ENCODE measurements at places on chromosomes 2 and 18.

DNA sequence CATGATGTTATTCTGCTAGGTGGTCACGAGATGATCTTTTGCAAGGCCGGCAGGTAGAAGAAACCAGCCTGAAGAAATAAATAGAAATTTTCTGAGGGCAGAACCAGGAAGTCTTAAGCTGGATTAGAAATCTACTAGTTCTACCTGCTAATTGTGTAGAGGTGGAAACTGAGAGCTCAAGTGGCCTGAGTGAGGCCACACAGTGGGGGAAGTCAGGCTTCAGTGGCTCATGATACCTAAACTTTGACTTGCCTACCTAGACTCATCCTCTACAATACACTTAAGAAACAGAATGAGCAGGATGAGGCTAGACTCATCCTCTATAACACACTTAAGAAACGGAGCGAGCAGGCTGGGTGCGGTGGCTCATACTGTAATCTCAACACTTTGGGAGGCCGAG, 134.9 kb upstream of the NDUFV2 start:
- no peak for DNase-seq

- DNase-seq = no peak
These were observed 21.7 kb downstream of the BCL11A start for GRCh38 chr2:60531701-60532133.

GRCh38 chr2:169343202-169343601, 19.1 kb downstream of the LRP2 start:
- DNase-seq = no peak

DNA sequence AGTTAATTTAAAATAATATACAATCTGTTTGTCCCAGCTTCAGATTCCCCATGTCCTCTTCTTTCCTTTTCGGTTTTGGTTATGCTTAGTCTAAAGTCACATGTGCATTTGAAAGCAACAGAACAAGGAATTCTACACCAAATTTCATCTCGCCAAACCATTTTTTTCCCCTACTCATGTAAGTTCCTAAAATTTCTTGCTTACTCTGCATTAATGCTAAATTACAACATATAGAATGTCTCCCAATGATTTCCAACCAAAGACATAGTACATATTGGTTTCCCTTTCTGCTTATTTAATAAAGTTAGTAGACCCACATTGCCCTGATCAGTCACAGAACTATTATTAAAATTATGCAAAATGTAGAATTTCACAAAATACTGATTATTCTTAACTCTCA, 212.3 kb downstream of the ARHGAP15 start:
- DNase-seq = no peak

DNA sequence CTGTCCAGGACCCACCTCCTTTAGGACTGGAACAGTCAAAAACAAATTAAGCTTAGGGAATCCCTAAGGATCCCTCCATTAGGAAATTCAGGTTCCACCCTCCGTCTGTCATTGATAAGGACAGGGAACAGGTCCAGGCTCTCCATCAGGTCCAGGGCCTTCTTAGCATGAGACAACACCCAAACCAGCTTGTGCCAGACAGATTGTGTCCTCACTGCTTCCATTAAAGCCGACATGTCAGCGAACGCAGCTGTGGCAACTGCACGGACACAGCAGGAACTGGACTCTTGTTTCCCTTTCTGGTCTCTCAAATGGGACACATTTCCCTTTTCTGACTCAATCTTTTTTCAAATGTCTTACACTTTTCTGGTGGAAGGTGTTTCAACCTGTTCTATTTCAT, 81.4 kb downstream of the BCL11A start:
- no peak for DNase-seq

DNA sequence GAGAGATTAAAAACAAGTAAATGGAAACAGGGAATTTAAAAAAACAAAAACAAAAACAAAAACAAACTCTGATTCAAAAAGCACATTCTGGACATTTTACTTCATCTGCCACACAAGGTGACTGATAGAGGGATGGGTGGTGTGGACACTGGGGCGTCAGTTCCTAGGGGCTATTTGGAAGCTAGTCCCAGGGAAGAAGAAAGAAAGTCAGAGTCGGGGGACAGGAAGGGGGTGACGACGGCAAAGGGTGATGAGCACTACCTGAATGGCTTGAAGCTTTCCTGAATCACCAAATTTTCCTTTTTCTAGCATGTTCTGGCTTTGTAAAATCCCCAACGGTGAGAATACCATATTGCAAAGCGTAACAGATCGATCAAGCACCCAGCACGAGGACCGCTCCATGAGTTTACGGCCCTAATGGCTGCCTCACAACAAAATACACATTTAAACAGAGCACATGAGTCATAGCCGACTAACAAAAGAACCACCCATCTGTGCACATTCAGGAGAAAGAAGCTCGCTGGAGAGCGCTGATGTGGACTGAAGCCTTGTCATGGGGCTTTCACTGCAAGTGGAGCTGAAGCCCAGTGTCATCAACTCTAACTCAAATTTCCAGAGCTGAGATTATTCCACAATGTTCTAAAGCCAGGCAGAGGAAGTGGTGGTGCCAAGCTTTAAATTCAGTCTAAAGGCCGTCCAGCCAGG, 178.9 kb downstream of the LNPK start:
- no peak for DNase-seq

DNA sequence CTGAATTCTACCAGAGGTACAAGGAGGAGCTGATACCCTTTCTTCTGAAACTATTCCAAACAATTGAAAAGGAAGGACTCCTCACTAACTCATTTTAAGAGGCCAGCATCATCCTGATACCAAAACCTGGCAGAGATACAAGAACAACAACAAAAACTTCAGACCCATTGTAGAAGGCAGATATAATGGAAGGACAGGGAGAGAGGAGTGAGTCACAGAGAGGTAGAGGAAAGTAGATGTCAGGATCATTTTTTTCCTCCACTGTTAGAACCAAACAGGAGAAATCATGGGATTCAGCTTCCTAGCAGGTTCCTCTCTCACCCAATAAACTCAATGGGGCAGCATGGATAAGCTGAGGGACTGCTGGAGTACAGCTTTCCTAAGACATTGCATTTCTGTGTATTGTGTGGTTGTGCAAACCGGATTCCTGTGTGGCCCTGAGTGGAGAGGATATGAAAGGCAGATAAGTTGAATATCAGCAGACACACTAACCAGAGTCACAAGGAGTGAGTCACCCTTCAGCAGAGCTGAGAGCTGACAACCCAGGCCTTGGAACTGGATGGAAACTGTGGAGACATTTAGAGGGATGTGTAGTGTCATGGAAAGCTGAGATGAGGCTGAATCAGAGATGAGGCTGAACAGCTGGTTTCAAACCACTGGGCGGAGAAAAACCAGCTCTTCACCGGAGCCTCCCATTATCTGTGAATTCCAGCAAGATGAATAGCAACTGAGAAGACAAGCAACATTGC, 60.9 kb upstream of the MMADHC start:
- DNase-seq = peak; percentile 10
